ENCODE measurements at places on chromosomes 7 and 10.

GRCh38 chr7:32574626-32575025 is 79.3 kb downstream of the AVL9 start:
- no peaks in the 10 kb centered on the region for H3K4me1 ChIP-seq
- no peak for DNase-seq
- H3K4me3 ChIP-seq, result no peak overlapping the region
- peaks cover 9% of the 10 kb centered on the region for H3K36me3 ChIP-seq
- no peak overlapping the region for H3K27ac ChIP-seq

DNA sequence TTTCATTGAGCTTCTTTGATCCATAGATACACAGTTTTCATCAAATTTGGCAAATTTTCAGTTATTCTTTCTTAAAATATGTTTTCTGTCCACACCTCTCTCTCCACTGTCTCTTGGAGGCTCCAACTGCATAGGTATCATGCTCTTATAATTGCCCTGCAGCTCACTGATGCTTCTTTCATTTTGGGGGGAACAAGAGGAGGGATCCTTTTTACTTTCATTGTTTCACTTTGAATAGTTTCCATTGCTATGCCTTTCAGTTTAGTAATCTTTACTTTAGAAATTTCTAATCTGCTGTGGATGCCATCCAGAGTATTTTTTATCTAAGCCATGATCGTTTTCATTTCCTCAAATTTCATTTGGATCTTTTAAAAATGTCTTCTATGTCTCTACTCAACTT is 32.9 kb downstream of the KBTBD2 start:
- no peak for DNase-seq
- H3K4me3 ChIP-seq, result no peak overlapping the region
- H3K36me3 ChIP-seq, result no peaks in the 10 kb centered on the region
- no peak overlapping the region for H3K27ac ChIP-seq
- H3K27me3 ChIP-seq, result peaks cover 3% of the 10 kb centered on the region
- H3K4me1 ChIP-seq, result no peaks in the 10 kb centered on the region

GRCh38 chr10:77614778-77615625 is 22.6 kb downstream of the KCNMA1 start:
- H3K27me3 ChIP-seq, result peaks cover 13% of the 10 kb centered on the region
- no peak overlapping the region for H3K4me3 ChIP-seq
- H3K27ac ChIP-seq, result no peak overlapping the region
- H3K4me1 ChIP-seq, result no peaks in the 10 kb centered on the region
- no peak for DNase-seq
- H3K36me3 ChIP-seq, result no peaks in the 10 kb centered on the region

- no peak overlapping the region for H3K27ac ChIP-seq
- H3K36me3 ChIP-seq, result no peaks in the 10 kb centered on the region
- H3K4me1 ChIP-seq, result no peaks in the 10 kb centered on the region
Measured at GRCh38 chr10:112047674-112048073, 135.9 kb downstream of the GPAM start.

DNA sequence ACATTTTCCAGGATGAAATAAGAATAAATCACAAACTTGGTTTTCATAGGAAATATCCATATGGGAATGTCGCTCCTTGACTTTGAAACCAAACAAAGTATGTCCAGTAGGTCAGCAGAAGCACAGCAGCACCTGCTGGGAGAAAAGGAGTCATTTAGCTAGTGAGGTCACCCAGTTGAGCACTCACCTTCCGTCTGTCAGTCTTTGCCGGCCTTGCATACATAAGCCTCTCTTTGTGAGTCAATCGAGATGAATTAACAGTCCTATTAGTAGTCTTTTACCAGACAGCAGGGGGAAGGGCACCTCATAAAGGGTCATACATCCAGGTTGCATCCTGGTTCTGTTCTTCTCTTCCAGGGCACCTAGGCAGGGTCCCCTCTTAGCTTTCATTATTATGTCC is 232.5 kb upstream of the FZD1 start:
- H3K36me3 ChIP-seq, result no peaks in the 10 kb centered on the region
- no peaks in the 10 kb centered on the region for H3K4me1 ChIP-seq
- no peak overlapping the region for H3K27ac ChIP-seq
- no peak for DNase-seq
- no peak overlapping the region for H3K4me3 ChIP-seq

DNA sequence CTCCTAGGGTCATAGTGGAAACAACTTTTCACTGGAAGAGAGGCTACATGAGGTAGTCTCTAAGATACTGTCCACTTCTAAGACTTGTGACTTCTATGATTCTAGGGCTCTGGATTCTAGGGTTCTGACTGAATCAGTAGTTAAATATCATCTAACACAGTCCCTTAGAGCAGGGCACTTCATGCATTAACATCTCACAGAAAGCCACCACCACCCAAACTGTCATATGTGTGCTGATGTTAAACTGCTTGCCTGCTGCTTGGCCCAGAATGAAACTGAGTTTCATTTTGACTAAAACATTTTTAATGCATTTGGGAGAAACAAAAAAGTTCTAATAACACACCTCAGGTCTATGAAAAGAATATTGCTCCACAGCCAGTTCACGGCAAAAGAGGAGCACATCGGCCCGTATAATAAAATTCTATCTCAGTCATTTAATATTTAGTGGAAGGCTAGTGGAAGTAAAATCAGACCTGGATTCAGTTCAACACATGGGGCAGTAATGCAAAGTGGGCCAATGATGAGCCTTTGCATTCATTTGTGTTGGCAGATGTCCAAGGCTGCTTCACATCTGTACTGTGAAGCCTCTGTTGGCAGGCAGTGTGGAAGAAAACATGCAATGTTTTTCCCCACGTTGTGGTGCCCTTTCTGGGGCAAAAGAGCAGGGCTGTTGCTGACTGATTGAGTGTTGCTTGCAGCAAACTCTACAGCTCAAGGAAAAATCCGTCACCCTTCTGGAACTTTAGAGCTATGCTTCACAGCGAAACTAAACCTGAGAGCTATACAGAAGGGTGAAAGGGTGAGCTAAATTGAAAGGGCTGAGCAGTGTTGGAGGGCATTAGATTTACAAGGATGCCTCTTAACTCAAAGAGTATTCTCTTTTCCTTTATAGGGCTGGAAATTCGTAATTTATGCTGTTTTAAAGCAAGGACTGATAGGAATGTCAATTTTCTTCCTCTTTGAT is 33.5 kb upstream of the AUTS2 start:
- peak; percentile 1 for DNase-seq
- H3K4me3 ChIP-seq, result no peak overlapping the region
- no peak overlapping the region for H3K27ac ChIP-seq
- H3K27me3 ChIP-seq, result no peaks in the 10 kb centered on the region
- no peaks in the 10 kb centered on the region for H3K36me3 ChIP-seq

GRCh38 chr7:105402221-105403095 is 13.7 kb upstream of the SRPK2 start:
- H3K36me3 ChIP-seq, result no peaks in the 10 kb centered on the region
- H3K27me3 ChIP-seq, result no peaks in the 10 kb centered on the region
- peaks cover 12% of the 10 kb centered on the region for H3K4me1 ChIP-seq
- no peak for DNase-seq
- H3K27ac ChIP-seq, result peak overlapping the region; percentile 48
- H3K4me3 ChIP-seq, result no peak overlapping the region

DNA sequence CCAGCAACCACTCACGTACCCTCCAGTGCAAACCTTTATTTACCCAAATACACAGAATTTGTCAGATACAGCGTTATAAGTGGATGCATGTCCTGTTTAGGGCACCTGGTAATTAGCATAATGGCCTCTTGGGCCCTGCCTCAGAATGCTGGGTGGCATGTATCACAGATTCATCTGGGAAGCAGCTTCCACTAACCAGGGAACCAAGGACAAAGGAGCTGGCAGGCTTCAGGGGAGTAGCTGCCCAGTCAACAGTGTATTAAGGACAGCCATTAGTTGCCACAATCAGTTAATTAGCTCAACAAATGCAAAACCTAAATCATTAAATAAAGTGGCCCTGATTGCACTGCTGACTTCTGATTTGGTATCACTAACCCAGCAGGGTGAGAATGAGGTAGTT is 105.7 kb downstream of the RAPGEF5 start:
- no peak overlapping the region for H3K27ac ChIP-seq
- H3K36me3 ChIP-seq, result no peaks in the 10 kb centered on the region
- no peak overlapping the region for H3K4me3 ChIP-seq
- no peak for DNase-seq
- H3K27me3 ChIP-seq, result no peaks in the 10 kb centered on the region
- no peaks in the 10 kb centered on the region for H3K4me1 ChIP-seq

DNA sequence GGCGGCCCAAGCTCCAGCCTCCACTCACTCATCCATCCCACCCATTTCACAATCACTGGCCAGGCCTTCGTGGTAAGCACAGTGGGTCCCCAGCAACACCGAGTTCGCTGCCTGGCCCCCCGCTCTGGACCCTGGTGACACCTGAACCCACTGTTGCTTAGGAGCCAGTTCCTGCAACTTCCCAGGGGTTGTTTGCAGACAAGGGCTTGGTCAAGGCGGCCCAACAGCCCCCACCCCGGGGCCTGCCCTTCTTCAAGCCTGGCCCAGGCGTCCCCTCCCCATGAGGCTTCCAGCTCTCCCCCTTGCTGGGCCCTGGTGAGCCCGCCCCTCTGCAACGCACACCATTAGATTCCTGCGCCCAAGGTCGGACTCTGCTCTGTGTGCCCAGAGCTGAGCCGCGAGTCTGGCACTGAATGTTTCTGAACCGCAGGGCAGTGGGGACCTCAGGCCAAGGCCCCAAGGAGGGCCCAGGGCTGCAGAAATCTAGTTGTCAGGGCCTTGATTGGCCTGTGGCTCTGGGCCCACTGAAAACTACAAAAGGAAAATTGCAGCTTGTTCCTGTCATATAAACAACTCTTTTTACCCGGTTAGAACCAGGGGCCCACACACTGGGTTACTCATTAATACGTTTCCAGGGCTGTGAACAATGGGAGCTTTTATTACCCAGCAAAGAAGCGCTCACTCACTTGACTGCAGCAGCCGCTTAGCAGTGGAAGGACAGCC is 2.1 kb upstream of the COX19 start:
- H3K27ac ChIP-seq, result no peak overlapping the region
- H3K4me3 ChIP-seq, result no peak overlapping the region
- H3K36me3 ChIP-seq, result peaks cover 7% of the 10 kb centered on the region
- no peaks in the 10 kb centered on the region for H3K27me3 ChIP-seq
- DNase-seq, result no peak

DNA sequence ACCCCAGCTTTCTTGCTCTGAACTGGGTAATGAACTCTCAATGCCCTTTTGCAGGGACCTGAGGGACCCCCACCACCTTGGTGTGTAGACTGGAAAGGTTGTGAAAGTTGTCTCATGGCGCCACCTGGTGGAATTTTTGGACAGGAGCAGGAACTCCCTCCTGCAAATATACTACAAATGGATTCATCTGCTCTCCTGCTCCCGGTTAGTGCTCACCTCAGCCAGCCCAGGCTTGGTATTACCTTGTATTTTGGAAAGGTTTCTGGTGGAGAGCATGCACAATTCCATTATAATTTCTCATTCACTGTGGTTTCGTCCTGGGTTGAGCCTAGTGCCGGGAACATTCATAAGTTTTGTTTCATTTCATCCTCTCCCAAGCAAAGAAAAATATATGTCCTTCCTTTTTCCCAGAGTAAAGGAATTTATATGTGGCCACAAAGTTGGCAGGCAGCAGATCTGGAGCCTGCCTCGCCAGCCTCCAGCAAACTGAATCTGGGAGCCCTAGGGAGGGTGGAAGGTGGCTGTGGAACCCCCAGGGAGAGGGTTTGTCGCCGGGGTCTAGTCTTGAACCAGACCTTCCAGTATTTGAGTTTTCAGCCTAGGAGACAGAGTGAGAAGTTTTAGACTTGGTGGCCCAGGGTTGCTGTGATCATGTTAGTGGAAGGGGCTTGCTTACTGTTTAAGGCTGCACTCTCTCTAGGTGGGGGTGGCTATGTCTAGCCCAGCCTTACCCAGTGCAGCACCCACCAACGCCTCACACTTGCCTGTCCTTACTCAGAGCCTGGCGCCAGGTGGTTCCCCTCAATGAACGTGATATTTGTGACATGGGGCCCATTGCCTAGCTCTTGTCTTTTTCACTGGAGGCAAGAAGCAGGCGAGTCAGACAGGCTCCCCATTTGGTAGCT is 9.5 kb downstream of the FAM241B start:
- peak; percentile 58 for DNase-seq
- H3K36me3 ChIP-seq, result no peaks in the 10 kb centered on the region
- H3K27ac ChIP-seq, result no peak overlapping the region
- no peak overlapping the region for H3K4me3 ChIP-seq
- no peaks in the 10 kb centered on the region for H3K4me1 ChIP-seq

- H3K4me3 ChIP-seq, result no peak overlapping the region
- no peaks in the 10 kb centered on the region for H3K27me3 ChIP-seq
- H3K27ac ChIP-seq, result no peak overlapping the region
- peaks cover 8% of the 10 kb centered on the region for H3K4me1 ChIP-seq
- H3K36me3 ChIP-seq, result no peaks in the 10 kb centered on the region
Measured at GRCh38 chr7:134834689-134835462, 55.4 kb downstream of the CALD1 start.

DNA sequence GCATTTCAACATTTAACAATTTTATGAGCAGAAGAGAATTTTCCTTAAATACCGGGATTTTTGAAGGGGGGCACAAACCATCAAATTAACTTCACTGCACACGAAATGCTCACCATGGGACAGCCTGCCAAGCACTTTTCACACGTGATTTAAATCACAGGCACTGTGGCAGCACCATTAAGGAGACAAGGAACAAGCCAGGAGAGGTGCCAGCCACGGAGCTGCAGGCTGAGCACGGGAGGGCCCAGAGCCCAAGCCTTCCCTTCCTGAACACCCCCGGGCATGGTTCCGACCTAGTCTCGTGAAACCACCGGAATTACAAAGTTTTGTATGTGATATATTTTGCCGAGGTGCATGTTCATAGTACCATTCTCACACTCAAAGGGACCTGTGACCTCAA is 13.4 kb downstream of the PITRM1 start:
- H3K36me3 ChIP-seq, result peaks cover 39% of the 10 kb centered on the region
- H3K4me3 ChIP-seq, result no peak overlapping the region
- H3K27me3 ChIP-seq, result no peaks in the 10 kb centered on the region
- no peaks in the 10 kb centered on the region for H3K4me1 ChIP-seq
- no peak overlapping the region for H3K27ac ChIP-seq
- DNase-seq, result no peak

DNA sequence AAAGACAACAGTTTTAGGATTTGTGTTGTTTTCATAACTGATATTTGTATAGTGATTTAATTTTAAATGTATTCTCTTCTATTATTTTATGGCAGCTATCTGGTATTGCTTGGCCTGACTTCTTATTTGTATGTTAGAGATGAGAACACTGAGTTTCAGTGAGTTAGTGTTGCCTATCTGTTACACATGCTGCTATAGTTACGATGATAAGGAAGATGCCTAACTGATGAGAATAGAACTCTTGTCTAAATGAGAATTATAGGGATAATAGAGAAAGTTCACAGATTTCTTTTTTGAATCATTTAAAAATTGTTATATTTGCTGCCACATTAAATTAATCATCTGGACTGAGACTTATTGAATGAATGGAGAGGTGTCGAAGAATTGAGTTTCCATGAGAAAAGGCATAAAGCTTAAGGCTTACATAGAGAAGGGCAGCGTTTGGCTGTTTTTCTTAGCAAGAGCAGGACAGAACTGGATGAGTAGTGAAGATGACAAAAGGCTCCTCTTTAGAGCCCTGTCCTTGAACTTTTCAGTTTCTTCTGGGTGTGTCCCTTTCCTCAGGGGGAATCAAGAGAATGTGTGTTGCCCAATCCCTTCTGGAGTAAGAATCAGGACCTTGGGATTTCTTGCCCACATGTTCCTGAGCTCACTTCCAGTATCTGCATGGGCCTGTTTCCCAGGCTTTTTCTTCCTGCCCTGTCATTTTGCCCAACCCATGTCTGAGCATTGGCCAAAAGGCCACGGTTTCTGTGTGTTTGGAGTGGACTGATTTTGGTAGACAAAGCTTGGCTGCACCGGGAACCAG is 195.6 kb upstream of the CSTF2T start:
- H3K27ac ChIP-seq, result no peak overlapping the region
- no peak for DNase-seq
- H3K27me3 ChIP-seq, result no peaks in the 10 kb centered on the region
- H3K36me3 ChIP-seq, result no peaks in the 10 kb centered on the region

Data from endothelial cell of umbilical vein (primary cell).